ENCODE measurements at places on chromosomes 13 and 19. TPM values are rescaled to one million over a fixed set of nuclear protein-coding genes. Genes with fewer than 3 reads are reported as not detected.

Gene XPO4
- 32.9 TPM for total RNA-seq

Gene RPS28
- 1,189 TPM for total RNA-seq

Gene DIAPH3
- 0.22 TPM for total RNA-seq

Gene UHRF1
- total RNA-seq, result 1.5 TPM

- DNase-seq, result no peak
These were observed 4.2 kb downstream of the TMEM259 start for GRCh38 chr19:1016647-1017114.

- DNase-seq, result peak; percentile 81
These were observed 518 bp downstream of the NUDT19 start for GRCh38 chr19:32691952-32692726.

DNA sequence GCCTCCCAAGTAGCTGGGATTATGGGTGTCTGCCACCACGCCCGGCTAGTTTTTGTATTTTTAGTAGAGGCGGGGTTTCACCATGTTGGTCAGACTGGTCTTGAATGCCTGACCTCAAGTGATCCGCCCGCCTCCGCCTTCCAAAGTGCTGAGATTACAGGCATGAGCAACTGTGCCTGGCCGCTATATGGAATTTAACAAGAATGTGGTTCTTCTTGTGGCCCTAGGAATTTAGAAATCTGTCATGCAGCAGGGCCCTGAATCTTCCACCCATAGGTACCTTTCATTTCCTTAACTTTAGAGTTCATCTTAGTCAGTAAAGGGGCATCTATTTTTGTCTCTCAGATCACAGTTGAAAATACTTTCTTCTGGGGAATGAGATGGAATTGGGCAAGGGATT, 25.6 kb upstream of the NDFIP2 start:
- DNase-seq, result no peak

DNA sequence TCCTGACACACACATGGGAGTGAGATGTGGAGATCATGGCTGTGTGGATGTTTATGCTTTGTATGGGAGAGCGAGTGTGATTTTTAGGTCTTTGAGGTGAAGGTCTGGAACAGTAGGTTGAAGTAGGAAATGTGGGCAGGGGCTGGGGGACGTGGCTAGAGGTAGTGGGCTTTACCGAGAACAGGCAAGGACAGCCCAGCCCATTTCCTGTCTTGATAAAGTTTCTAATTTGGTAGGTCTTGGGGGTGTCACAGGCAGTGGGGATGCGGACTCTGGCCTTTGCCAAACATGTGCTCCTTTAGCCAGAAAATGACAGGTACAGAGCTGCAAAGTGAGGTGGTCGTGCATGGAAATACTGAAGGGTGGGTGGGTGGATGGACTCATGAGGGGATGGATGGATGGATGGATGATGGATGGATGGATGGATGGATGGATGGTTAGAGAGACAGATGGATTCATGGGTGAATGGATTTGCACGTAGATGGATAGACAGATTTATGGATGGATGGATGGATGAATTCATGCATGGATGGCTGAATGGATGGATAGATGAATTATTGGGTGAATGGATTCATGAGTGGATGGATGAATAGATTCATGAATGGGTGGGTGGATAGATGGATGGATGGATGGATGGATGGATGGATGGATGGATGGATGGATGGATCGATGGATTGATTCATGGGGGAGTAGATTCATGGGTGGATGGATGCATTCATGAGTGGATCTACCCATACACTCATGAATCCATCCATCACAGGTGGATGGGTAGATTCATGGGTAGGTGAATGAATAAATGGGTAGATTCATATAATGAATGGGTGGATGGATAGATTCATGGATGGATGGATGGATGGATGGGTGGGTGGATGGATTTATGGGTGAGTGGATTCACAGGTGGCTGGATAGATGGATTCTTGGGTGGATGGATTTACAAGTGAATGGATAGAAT, 69.3 kb upstream of the USE1 start:
- no peak for DNase-seq

- no peak for DNase-seq
These were observed 20.7 kb downstream of the SETDB2 start for GRCh38 chr13:49464621-49465325.

GRCh38 chr13:41765020-41765419, 195.9 kb downstream of the VWA8 start:
- DNase-seq, result no peak

GRCh38 chr19:31289976-31290375, 59.3 kb downstream of the TSHZ3 start:
- no peak for DNase-seq

Measured in left ventricle myocardium superior (tissue), 1 donor.